ENCODE measurements at places on chromosomes 16 and 17.

DNA sequence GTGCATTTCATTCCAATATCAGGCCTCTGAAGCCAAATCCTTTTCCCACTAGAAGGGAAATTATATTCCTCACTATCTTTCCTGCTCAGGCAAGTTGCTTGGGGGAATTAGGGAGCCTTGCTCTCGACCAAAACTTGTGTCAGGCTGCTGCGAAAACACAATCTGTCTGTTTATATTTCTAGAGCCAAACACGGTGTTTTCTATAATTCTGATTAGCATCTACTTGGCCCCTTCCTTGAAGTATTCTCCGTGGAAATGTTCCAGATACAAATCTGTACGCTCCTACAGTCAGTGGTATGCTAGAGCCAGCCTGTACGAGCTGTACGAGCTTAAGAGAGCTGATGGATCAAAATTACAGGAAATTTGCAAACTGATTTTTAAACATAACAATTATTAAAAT lies 299.3 kb upstream of the SALL1 start:
- DNase-seq = no peak

- DNase-seq = no peak
These were observed 13.9 kb upstream of the NCBP3 start for GRCh38 chr17:3859940-3860339.

- DNase-seq = no peak
These were observed 157.8 kb downstream of the C16orf78 start for GRCh38 chr16:49531425-49531824.

- DNase-seq = no peak
These were observed 89.6 kb downstream of the CDC27 start for GRCh38 chr17:47099451-47099986.

GRCh38 chr16:12637002-12637401 lies 166.7 kb downstream of the CPPED1 start:
- no peak for DNase-seq

GRCh38 chr17:12666718-12667117 lies 1.0 kb downstream of the MYOCD start:
- DNase-seq = no peak

- no peak for DNase-seq
These were observed 426.6 kb upstream of the CDH11 start for GRCh38 chr16:65548470-65548869.

Data from stimulated activated CD8-positive, alpha-beta memory T cell treated with anti-CD3 and anti-CD28 coated beads, Interleukin-12 subunit alpha, Interleukin-12 subunit beta, amount 100 ng/mL, for 4 hours (primary cell).